ENCODE measurements at places on chromosomes 3 and 15.

GRCh38 chr3:65888196-65888595 lies 150.5 kb downstream of the MAGI1 start:
- no peak for DNase-seq

DNA sequence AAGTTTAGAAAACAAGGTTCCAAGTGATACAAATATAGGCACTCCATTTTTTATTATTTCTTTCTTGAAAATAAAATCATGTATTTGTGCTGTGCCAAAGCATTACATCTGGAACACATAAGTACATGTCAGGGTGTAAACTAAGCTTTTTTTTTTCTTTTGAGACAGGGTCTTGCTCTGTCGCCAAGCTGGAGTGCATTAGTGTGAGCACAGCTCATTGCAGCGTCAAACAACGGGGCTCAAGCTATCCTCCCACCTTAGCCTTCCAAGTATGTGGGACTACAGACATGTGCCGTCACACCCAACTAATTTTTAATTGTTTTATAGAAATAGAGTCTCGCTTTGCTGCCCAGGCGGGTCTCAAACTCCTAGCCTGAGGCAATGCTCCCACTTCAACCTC lies 9.0 kb downstream of the SPATA12 start:
- DNase-seq, result no peak

DNA sequence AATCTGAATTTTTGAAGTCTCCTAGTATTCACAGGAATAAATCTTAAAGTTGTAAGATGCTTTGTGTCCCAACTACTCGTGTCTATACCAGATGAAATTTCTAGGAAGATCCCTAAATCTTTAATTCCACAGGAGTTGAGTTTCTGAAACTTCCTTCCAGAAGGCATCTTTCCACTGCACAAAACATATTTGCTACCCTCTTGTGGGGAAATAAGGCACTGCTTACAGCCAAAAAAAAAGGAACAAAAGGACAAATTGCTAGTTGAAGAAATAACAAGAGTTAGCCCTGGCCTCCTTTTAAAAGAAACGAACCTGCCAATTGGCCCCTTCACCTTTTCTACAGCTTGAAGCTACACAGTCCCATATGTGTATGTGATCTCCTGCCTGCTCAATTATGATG lies 54.0 kb downstream of the TAFA4 start:
- DNase-seq, result no peak

- DNase-seq, result peak; percentile 75
Measured at GRCh38 chr15:73950831-73951561, 24.7 kb downstream of the LOXL1 start.

DNA sequence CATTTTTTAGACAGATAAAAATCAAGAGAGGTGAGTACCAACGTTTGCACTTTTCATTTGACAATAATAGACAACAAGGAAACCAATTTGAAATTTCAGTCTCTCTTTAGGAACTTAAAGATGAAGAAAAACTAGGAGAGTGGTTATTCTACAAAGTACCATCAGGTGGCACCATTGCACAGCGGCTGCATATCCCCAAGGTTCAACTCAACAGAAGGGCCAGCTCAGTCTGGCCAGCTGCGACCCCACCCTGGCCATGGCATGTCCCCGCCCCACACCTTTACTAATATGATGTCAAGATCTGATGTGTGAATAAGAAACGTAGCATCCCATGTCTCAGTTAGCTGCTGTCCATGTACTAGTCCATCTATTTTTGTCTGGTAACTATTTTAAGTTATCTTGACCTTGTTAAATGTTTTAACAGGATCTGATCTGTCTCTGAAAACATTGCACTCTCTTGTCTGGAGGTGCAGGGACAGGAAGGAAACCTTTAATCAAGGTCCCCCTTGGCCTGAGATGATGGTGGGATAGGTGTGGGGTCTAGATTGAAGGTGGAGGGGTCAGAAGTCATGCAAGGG lies 35.5 kb upstream of the CGNL1 start:
- DNase-seq, result no peak

DNA sequence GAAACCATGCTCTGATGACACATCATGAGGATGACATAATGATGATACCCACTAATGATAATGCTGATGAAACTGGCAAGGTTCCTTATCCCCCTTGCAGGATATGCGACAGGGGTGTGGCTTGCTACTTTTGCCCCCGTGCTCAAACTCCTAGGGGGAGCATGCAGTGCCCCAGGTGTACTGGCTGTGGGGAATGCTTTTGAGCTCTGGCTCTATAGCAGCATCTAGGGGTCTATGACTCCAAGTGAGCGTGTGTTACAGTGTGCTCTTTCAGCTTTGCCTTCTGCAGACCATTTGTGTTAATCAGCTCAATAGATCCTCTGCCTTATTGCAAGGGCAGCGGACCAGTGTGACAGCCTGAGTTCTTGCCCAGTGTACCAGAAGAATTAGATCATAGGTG lies 1239.5 kb downstream of the SI start:
- no peak for DNase-seq

GRCh38 chr15:72774696-72775383 lies 8.7 kb downstream of the ADPGK start:
- no peak for DNase-seq

- DNase-seq, result peak; percentile 61
Measured at GRCh38 chr3:46693892-46694226, 380 bp upstream of the ALS2CL start.

DNA sequence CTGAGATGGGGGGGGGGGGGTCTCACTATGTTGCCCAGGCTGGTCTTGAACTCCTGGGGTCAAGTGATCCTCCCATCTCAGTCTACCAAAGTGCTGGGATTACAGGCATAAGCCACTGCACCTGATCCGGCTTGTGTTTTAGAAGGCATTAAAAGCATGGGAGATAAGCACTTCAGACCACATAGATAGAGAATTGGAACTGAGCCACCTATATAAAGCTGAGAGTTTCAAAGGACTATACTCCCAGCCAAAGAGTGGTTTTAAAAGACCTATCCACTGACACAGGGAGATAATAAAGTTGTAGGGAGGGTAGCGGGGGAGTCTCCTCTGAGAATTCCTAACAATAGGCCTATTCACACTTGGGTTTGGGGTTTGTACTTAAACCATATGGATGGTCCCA lies 34.8 kb downstream of the DENND4A start:
- DNase-seq, result no peak
